ENCODE measurements at places on chromosomes 12 and 14. TPM values are rescaled to one million over a fixed set of nuclear protein-coding genes. Genes with fewer than 3 reads are reported as not detected.

GRCh38 chr12:100061814-100062213 lies 77.1 kb upstream of the ANKS1B start:
- no peak for DNase-seq

XPOT gene
- 34.4 TPM for polyA plus RNA-seq

CDKL1 gene
- 3.7 TPM for polyA plus RNA-seq

DNA sequence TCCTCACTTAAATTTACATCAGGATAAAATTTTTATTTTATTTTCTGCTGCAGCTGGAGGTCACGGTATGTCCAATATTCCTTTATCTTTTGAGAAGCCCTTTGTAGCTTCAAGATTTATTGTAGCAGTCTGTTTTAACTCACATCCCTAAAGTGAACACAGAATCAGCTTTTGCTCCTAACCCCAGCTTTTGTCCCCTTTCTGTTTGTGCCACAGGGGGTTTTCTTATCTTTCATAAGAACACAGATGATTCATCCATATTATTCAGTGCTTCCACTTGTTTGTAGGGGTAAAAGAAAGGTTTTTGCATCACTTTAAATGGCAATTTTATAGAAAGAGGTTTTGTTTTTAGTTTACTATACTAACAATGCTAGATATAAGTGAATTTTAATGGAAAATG lies 21.8 kb upstream of the PIK3C2G start:
- no peak for DNase-seq

DNA sequence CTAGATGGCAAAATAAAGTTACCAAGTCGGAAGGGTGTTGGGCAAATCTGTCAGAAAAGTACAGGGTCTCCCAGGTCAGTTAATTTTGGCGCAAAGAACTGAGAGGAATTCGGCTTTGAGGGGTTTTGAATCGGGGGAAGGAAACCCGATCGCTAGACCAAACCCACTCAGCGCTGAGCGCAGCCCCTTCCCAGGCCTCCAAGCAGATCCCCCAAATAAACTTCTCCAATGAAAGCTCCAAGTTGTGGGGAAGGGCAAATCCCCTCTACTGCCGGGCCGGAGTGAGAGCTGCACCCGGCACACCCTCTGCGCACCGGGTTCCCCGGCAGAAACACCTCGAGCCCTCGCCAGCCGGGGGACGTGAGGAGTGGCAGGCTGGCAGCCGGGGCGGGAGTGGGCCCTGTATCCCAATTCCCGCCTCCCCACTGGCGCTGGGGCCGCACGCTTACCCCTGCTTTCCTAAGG lies 441 bp downstream of the E2F7 start:
- DNase-seq, result no peak

DNA sequence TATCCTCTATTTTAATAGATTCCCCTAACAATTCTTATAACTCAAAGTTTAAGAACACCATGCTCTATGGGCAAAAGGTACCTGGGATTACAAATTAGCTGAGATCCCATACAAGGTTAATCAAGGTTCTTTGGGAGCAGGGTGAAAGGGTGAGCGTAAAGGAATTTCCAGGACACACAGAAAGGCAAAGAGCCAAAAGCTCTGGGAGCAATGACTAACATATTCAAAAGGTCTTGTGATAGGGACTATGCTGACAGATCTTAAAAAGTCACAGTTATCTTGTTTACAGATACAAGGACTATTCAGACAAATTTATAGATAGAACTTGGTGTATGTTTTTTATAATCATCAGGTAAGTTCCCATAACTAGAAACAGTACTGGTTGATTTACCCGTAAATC lies 19.5 kb upstream of the PPFIBP1 start:
- DNase-seq, result no peak

DNA sequence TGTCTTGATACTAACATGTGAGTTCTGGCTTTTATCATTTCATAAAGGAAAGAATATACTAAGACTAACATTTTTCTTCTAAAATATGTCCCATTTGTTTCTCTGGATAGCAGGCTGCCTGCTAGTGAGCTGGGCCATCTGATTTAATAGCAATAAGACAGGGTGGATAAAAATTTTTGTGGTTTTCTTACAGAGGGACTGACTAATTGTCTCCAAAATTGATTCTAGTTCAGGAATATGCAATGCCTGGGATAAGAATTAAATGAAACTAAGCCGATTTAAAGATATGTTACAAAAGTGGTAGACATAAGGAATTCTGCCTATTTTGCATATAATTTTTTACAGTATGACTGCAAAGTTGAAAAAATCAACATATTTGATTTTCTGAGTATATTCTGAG lies 252.9 kb upstream of the NAV3 start:
- DNase-seq, result no peak

DNA sequence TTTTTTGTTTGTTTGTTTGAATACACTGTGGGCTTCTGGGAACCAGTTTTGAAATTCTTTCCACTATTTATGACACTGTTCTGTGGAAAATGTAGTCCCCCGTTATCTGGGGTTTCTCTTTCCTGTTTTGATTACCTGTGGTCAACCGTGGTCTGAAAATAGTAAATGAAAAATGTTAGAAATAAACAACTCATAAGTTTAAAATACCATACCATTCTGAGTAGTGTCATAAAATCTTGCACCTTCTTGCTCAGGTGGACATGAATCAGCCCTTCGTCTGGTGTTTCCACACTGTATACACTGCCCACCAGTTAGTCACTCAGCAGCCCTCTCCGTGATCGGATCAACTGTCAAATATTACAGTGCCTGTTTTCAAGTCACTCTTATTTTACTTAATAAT lies 5.1 kb upstream of the PAPOLA start:
- DNase-seq, result no peak

- peak; percentile 19 for DNase-seq
Observed at GRCh38 chr14:95432144-95433093, 84.0 kb downstream of the SYNE3 start.

DNA sequence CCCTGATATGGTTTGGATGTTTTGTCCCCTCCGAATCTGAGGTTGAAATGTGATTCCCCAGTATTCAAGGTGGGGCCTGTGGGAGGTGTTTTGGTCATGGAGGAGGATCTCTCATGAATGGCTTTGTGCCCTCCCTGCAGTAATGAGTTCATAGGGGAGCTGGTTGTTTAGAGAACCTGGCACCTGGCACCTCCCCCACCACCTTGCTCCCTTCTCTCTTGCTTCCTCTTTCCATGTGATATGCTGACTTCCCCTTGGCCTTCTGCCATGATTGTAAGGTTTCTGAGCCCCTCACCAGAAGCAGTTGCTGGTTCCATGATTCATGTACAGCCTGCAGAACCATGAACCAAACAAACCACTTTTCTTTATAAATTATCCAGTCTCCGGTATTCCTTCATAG lies 32.6 kb downstream of the CD163L1 start:
- DNase-seq, result no peak

DNA sequence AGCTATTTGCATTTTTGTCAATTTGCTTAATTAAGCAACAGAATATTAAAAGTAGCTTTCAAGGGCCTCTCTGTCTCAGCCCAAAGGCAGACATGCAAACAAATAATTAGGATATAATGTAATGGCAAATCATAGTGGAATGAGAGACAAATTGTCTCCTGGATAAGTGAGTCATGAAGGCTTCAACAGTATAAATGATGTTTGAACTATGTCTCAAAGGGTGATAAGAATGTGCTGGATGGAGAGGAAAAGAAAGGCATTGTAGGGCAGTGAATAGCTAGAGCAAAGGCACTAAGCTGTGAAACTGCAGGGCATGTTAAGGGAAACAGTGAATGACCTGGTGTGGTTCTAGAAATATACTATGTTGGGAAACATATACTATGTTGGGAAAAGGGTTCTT lies 53.5 kb upstream of the PPP1R12A start:
- no peak for DNase-seq

Data from forelimb muscle (tissue), 1 donor.